ENCODE measurements at places on chromosomes 2 and 18.

GRCh38 chr2:9392898-9393765 is 30.2 kb downstream of the ITGB1BP1 start:
- no peak for DNase-seq

DNA sequence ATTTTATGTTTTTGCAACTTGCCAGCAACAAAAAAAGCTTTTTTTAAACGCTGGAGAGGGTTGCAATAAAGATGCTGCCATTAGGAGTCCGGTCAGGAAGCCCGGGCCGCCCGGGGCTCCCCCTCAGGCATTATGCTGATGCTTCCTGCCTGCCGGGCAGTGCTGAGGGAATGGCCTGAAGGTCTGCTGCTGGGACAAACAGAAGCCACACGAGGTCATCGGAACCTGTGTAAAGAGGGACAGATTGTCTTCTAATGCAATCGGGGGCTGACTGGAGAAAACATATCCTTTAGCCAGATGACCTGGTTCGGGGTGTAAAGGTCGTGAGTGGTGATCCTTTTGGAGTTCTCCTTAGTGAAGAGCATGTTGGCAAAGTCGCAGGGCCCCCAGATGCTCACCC is 2.3 kb downstream of the IMPA2 start:
- DNase-seq, result no peak

DNA sequence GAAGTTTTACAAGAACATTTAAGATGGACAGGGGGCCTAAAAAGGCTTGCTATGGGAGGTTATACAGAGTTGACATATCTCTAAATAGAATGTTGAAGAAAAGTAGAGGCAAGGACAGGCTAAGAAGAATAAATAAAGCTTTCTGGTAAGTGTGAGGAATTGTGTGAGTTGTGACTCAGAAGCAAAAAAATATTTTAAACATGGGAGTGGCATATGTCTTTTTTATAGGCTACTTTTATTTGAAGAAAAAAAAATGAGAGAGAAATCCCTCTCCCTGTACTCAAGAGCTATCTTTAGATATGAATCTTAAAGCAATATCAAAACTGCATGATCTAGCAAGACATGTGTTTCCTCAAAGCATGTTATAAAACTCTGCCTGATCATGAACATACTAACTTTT is 41.1 kb downstream of the RAB3GAP1 start:
- no peak for DNase-seq

GRCh38 chr2:222964376-222965031 is 87.5 kb upstream of the KCNE4 start:
- DNase-seq, result no peak
